ENCODE measurements at places on chromosomes 4 and X.
A peak's percentile ranks its signal among the peaks of the same experiment; 100 is the strongest.

DNA sequence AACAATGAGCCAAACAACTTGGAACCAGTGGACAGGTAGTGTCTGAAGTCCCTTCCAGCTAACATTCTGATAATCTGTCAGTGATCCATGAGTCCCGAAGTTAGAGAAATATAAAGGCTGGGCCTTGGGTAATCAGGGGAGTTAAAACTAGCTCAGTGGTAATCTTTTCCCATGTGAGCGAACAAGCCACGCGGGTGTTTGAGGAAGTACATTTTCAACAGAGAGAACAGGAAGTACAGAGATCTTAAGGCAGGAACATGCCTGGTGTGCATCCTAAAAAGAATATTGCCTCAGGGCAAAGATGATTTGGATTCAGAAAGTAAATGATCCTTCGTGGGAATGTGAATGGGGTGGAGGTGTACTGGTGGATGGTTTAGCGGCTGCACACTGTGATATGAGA, 42.9 kb downstream of the FNIP2 start:
- no peak for DNase-seq

GRCh38 chr4:26201120-26201519, 119.7 kb upstream of the RBPJ start:
- no peak for DNase-seq

GRCh38 chrX:23066588-23067281, 67.0 kb downstream of the DDX53 start:
- DNase-seq, result no peak

DNA sequence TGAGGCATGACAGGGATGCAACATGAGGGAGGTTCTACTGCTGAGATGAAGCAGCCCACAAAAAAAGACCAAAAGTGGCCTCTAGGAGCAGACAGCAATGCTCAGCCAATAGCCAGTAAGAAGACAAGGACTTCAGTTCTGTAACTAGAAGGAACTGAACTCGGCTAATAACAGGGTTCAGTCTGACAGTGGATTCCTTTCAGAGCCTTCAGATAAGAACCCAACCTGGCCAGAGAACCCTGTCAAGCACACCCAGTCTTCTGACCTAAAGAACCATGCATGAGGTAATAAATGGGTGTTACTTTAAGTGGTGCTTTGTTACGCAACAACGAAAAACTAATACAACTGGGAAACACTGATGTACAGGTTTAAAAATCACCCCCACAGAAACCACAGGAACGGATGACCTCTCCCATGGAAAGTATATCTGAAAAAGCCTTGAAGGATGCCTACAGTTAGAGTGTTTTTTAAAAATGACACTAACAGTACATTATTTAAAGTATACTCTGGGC, 94.6 kb downstream of the PAPSS1 start:
- no peak for DNase-seq

GRCh38 chr4:123488916-123489315, 92.3 kb downstream of the SPRY1 start:
- peak; percentile 17 for DNase-seq

GRCh38 chr4:61543976-61544375, 343.9 kb downstream of the ADGRL3 start:
- DNase-seq, result no peak

All from GM13977 (cell line).